ENCODE measurements at places on chromosomes 3 and 15. TPM values are rescaled to one million over a fixed set of nuclear protein-coding genes. Genes with fewer than 3 reads are reported as not detected.

DNA sequence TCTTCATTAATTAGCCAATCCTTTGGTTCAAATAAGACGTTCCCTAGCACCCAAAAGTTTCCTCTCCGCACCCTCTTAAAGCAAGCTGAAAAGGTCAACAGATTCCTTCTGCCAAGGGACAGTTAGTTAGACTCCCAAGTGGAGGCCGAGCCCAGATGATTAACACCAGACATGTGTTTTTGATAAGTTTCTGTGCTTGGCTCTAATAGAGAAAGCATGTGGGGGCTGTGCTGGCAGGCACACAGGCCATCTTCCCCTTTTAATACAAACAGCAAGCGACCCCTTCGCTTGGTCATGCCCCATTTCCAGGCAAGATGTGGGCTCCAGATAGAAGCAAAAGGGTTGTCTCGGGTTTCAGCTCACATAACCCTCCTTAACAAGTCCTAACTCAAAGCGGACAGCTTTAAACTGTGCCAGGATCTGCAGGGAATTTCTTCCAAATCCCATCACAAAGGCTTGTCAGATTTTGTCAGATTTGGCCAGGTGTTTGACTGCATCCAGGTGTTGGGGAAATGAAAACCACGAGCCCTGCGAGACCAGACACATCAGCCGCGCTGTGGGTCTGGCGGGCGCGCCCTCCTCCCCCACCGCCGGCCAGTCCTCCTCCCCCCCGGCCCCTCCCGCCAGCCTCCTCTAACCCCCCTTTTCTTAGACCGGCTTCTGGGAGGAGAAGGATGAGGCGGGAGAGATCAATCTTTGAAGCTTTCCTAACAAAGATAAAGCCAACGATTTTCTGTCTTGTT lies 3.3 kb downstream of the HES1 start:
- DNase-seq, result peak; percentile 83
- no peaks in the 10 kb centered on the region for H3K27me3 ChIP-seq
- H3K4me1 ChIP-seq, result peaks cover 51% of the 10 kb centered on the region

GRCh38 chr3:30341851-30342250 lies 264.6 kb upstream of the TGFBR2 start:
- H3K27ac ChIP-seq, result peak overlapping the region; percentile 98
- peaks cover 53% of the 10 kb centered on the region for H3K4me1 ChIP-seq
- DNase-seq, result no peak
- H3K27me3 ChIP-seq, result no peaks in the 10 kb centered on the region

- H3K27ac ChIP-seq, result peak overlapping the region; percentile 8
- H3K36me3 ChIP-seq, result no peaks in the 10 kb centered on the region
- no peak for DNase-seq
- H3K27me3 ChIP-seq, result no peaks in the 10 kb centered on the region
These were observed 43.1 kb upstream of the SRGAP3 start for GRCh38 chr3:9292516-9292915.

- peaks cover 18% of the 10 kb centered on the region for H3K36me3 ChIP-seq
- H3K4me3 ChIP-seq, result no peak overlapping the region
- no peaks in the 10 kb centered on the region for H3K27me3 ChIP-seq
- H3K27ac ChIP-seq, result no peak overlapping the region
- no peaks in the 10 kb centered on the region for H3K4me1 ChIP-seq
- no peak for DNase-seq
These were observed 11.3 kb downstream of the NR2E3 start for GRCh38 chr15:71821547-71822129.

SSUH2 gene
- not detected for total RNA-seq

DNA sequence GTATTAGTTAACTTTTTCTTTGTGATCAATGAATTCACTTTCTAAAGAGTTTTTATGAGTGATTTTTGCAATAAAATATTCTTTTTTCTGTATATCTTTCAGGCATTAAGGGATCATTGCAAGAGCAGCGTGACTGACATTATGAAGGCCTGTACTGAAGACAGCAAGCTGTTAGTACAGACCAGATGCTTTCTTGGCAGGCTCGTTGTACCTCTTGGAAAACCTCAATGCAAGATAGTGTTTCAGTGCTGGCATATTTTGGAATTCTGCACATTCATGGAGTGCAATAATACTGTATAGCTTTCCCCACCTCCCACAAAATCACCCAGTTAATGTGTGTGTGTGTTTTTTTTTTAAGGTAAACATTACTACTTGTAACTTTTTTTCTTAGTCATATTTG lies 24.4 kb downstream of the SELENOT start:
- peaks cover 36% of the 10 kb centered on the region for H3K36me3 ChIP-seq
- no peak for DNase-seq
- no peak overlapping the region for H3K27ac ChIP-seq
- H3K4me3 ChIP-seq, result no peak overlapping the region
- H3K27me3 ChIP-seq, result no peaks in the 10 kb centered on the region

DNA sequence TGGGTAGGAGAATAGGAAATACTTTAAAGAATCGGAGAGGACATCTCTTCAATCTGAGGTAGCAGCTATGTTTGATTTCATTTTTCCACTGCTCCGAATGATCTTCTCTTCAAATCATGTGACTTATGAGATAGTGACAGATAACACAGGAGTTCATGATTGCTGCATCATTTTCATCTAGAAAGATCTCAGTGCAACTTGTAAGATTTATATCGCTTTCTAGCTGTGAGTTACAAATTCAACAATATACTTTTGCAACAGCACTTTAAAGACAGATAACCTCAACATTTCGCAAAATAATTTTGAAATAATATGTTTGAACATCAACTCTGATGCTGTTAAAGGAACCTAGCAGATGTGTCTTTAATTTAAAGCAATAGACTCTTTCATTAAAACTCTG lies 99.9 kb upstream of the CCDC80 start:
- H3K27me3 ChIP-seq, result no peaks in the 10 kb centered on the region
- peaks cover 11% of the 10 kb centered on the region for H3K4me1 ChIP-seq
- H3K36me3 ChIP-seq, result no peaks in the 10 kb centered on the region
- no peak for DNase-seq
- H3K4me3 ChIP-seq, result no peak overlapping the region
- no peak overlapping the region for H3K27ac ChIP-seq

DNA sequence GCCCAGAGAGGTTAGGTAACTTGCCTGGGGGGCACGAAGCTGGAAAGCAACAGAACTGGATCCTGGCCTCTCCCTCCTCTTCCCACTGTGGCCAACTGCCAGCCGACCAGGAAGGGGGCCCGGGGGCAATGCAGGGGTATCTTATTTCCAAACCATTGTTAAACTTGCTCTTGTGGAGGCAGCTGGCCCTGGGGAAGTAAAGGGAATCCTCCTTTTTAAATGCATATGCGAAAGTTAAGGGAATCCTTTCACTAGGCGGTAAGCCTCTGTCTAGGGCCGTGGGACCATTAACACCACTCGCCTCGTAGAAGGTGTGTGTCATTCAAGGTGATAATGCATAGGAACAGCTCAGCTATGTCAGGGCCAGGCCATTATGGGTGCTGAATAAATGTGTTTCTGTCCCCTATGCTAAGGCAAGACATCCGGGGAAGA lies 68.6 kb downstream of the ST6GAL1 start:
- no peaks in the 10 kb centered on the region for H3K27me3 ChIP-seq
- DNase-seq, result peak; percentile 17
- H3K36me3 ChIP-seq, result no peaks in the 10 kb centered on the region
- peaks cover 13% of the 10 kb centered on the region for H3K4me1 ChIP-seq

- no peaks in the 10 kb centered on the region for H3K36me3 ChIP-seq
- H3K4me3 ChIP-seq, result no peak overlapping the region
- H3K27ac ChIP-seq, result no peak overlapping the region
- no peaks in the 10 kb centered on the region for H3K4me1 ChIP-seq
- DNase-seq, result no peak
These were observed 23.2 kb downstream of the CYFIP1 start for GRCh38 chr15:22956978-22957260.

DNA sequence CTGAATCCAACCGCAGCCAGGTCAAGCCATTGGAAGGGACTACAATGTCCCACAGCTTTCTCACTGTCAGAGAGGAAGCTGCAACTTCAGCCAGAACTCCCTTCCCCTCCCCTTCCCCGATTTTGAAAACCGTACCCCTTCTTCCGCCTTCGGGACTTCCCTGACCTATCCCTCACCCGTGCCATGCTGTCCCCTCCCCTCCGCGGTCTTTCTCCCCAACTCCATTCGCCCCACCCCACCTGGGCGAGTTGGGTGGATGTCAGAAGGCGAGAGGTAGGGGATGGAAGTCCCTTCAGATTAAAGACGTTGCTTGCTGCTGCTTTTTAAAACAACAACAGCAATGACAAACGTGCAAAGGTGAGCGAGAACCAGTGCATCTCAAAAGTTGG lies 723 bp downstream of the CPNE4 start:
- no peak overlapping the region for H3K27ac ChIP-seq
- no peaks in the 10 kb centered on the region for H3K27me3 ChIP-seq
- no peaks in the 10 kb centered on the region for H3K36me3 ChIP-seq
- DNase-seq, result no peak

DNA sequence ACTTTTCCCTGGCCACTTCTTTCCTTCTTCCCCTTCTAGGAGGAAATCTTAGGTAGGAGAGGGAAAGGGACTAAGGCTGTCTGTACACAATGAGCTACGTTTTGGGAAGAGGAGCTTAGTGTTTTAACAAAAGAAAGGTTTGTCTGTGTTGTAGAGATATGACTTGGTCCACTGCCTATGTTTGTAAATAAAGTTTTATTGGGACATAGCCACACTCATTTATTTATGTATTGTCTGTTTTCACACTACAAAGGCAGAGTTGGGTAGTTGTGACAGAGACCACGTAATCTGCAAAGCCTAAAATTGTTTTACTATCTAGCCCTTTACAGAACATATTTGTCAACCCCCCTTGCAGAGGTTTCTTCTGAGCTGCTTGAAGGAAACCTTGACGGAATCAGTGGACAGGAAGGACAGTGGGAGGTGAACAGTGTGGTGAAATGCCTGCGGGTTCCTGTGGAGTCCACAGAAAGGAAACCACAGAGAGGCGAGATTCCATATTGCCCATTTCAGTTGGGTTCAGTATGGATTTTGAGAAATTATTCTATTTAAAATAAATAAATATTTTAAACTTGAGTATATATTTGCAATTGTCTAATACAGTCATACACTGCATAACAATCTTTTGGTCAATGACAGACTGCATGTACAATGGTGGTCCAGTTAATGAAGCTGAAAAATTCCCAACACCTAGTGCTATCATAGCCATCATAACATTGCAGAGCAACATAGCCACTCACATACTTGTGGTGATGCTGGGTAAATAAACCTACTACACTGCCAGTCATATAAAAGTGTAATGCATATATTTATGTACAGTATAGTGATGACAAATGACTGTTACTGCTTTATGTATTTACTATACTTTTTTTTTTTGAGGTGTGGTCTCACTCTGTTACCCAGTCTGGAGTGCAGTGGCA lies 157.9 kb upstream of the NUDT16 start:
- H3K4me3 ChIP-seq, result no peak overlapping the region
- H3K36me3 ChIP-seq, result no peaks in the 10 kb centered on the region
- H3K4me1 ChIP-seq, result no peaks in the 10 kb centered on the region

SEMA5B gene
- not detected for total RNA-seq

All from PC-3 (cell line).